ENCODE measurements at places on chromosomes 6 and 20. TPM values are rescaled to one million over a fixed set of nuclear protein-coding genes. Genes with fewer than 3 reads are reported as not detected.

Gene ANKEF1
- 2.9 TPM for total RNA-seq

Gene OPN5
- not detected for total RNA-seq

Gene PPP1R14C
- total RNA-seq, result 0.15 TPM

Gene ROS1
- not detected for total RNA-seq

Gene CASP8AP2
- total RNA-seq, result 33.2 TPM

Gene RUNX2
- total RNA-seq, result 12.7 TPM

Gene SAPCD1
- total RNA-seq, result 12.8 TPM

Gene OR12D1
- total RNA-seq, result not detected

Gene VSX1
- not detected for total RNA-seq

Gene ANGPT4
- not detected for total RNA-seq

Gene ELOVL4
- total RNA-seq, result 2.3 TPM

Gene ADGRB3
- not detected for total RNA-seq

Gene TP53RK
- 17.3 TPM for total RNA-seq

Gene PAX1
- total RNA-seq, result not detected

Gene PSORS1C2
- total RNA-seq, result not detected

Gene CFAP61
- total RNA-seq, result not detected

Gene OPRL1
- total RNA-seq, result 0.64 TPM

Gene TRIM15
- 0.76 TPM for total RNA-seq
